ENCODE measurements at places on chromosomes 16 and 17.

DNA sequence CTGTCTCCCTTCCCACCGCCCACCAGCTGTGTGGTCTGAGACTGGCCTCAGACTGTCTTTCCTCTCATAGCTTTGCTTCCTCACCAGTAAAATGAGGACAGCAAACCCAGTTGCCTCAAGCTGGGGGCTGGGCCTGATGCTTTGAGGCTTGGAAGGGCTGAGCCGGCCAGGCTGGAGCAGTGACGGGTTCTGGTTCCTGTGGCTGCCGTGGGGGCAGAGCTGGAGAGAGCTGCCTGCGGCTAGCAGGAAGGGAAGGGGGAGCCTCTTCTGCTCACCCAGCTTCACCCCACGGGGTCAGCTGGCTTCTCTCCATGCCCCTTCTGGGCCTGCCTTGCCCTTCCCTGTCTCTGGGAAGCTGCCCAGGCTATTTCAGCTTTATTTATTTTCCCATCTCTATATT lies 23.7 kb downstream of the LASP1 start:
- DNase-seq = no peak

GRCh38 chr16:50812876-50813466 lies 71.1 kb downstream of the CYLD start:
- DNase-seq = no peak

DNA sequence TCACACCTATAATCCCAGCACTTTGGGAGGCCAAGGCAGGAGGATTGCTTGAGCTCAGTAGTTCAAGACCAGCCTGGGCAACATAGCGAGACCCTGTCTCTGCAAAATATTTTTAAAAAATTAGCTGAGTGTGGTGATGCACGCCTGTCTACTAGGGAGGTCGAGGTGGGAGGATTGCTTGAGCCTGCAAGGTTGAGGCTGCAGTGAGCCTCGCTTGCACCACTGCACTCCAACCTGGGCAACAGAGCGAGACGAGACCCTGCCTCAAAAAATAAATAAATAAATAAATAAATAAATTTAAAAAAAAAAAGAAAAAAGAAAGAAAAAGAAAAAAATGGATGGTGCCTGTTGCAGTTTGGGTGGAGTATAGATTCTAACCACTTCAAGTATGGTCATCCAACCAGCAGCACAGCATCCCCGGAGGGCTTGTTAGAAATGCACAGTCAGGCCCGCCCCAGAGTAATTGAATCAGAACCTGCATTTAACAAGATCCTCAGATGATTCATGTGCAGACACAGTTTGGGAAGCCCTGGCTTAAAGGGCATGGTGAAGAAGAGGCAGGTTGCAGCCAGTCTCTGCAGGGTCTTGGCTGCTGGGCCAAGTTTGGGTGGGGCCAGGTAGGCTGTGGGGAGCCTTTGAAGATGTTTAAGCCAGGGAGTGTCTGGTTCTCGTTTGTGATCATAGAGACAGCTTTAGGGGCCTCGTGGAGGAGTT lies 40.8 kb downstream of the MRC2 start:
- DNase-seq = no peak

DNA sequence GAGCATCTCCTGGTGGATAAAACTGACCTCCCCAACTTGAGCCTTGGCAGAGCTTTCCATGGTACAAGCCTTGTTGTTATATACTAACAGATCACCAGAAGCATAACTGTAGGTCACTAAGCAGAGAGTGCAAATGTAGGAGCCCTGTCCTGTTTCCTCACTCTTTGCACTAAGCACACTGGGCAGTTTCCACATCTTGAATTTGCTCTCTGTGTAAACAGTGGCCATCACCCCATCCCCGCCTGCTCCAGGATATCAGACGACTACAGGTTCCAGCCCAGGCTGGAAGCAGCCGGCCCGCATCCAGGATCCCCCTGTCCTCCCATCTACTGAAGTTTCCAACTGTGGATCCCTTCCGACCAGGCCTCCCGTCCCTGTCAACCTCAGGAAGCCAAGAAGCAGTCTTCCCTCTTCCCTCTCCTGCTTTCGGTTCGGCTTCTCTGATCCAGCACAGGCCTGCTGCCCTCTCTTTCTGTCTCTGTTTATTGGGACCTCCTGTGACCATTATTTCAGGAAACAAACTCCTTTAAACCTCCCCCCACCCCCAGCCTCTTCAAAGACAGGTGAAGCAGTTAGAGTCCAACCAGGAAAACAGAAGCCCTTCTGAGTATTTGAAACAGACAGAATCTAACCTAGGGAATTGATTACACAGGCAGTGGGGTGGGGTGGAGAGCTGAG lies 22.6 kb upstream of the CACNG4 start:
- DNase-seq = no peak

- no peak for DNase-seq
These were observed 23.5 kb upstream of the DHRS13 start for GRCh38 chr17:28926366-28926765.

DNA sequence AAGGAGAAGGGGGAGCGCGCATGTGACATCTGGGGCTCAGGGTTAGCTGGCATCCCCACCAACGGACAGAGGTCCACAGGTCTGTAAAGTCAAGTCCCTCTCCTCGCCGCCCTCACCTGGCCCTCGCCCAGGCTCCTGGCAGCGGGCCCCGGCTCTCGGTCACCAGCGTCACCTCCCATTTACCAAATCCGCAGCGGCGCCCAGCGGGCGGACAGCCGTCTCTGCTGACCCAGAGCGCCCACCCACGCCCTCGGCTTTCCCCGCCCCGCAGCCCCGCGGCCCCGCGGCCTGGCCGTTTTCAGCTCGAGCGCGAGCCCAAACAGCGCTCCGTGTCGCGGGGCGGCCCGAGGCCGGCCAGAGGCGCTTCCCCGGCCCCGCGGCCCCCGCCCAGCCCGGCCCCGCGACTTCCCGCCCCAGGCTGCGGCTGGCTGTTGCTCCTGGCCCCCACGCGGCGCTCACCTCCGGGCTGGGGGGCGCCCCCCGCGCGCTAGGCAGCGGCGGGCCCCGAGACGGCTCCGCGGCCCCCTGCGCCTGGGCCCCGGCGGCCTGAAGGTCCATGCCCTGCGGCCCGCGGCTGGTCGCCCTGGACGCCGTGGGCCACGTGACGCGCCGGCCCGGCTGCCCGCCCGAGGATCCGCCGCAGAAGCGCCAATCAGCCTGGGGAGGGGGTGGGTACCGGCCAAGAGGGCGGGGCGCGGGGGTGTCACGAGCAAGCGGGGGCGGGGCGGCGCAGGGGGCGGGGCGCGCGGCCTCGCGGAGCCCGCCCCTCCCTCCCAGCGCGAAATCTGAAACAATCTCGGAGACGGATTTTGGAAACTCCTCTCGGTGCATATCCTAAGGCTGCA lies at the start of gene COPRS:
COPRS (minus strand) TSS at position 603 of the 845 bp plus-strand sequence; CDS start at position 558, 45 bp downstream.
- peak; percentile 56 for DNase-seq

DNA sequence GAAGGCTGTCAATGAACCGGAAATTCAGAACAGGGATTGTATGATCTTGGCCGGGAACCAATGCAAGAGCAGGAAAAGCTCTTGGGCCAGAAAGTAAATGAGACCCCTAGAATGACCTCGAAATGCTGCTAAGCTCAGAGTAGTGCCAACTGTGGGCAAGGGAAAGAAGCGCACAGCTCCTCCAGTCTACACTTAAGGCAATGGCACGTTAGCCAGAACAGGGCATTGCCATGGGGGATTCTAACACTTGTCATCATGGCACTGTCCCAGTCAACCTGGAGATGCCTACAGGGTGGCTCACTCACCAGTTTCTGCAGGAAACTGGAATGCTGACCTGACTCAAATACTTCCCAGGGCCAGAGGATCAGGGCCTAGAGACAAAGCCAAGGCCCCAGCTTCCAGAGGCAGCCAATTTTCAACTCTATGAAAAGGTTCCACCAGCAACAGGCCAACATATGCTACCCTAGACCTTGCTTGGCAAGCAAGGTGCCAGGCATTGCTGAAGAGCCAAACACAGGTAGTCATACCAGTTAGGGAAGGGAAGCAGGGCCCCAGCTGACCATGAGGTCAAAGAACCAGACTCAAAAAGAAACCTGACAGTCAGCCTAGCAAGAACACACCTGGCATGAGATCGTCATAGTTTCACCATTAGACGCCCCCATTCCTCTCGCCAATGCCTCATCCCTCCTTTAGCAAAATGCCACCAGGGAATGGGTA lies 34.9 kb downstream of the ARHGAP17 start:
- no peak for DNase-seq

DNA sequence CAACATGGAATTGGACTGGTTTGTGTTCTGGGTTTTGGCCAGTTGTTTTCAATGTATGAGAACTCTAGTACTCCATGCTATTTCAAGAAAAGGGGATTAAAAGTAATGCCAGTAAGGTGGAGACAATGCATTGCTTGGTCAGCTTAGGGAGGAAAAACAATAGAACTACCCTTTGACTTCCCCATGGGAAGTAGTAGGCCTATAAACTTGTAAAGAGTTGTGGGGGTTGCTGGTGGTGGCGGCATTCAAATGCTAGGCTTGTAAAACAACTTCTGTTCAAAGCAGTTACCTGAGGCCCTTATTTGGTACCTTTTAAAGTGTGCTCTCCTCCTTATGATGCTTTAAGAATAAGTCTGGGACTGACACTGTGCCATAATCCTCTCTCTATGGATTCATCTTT lies 9.4 kb downstream of the MAP3K3 start:
- no peak for DNase-seq

- no peak for DNase-seq
These were observed 1.4 kb upstream of the ITGB3 start for GRCh38 chr17:47252209-47252608.

- no peak for DNase-seq
These were observed 145.2 kb downstream of the RBFOX3 start for GRCh38 chr17:79465681-79466025.

- no peak for DNase-seq
These were observed 117.2 kb downstream of the PRKCB start for GRCh38 chr16:23952971-23953300.

DNA sequence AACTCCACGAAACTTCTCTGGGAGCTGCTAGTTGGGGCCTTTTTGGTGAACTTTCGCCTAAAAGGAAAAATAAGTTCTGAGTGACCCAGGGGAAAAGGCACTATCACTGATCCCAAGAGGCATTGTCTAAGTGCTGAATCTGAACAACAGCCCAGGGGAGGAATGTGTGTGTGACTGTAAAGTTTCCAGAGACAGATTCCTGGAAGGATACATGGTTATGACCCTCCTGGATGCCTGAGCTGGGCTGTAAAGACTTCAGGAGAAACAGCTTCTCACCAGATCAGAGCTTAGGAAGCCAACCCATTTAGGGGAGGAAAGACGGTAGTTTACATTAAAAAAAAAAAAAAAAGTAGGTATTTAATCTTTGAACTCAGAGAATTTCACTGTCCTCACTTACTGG lies 20.2 kb downstream of the HIGD1B start:
- no peak for DNase-seq

- DNase-seq = no peak
These were observed 112.7 kb downstream of the ARHGAP44 start for GRCh38 chr17:12902046-12902445.

DNA sequence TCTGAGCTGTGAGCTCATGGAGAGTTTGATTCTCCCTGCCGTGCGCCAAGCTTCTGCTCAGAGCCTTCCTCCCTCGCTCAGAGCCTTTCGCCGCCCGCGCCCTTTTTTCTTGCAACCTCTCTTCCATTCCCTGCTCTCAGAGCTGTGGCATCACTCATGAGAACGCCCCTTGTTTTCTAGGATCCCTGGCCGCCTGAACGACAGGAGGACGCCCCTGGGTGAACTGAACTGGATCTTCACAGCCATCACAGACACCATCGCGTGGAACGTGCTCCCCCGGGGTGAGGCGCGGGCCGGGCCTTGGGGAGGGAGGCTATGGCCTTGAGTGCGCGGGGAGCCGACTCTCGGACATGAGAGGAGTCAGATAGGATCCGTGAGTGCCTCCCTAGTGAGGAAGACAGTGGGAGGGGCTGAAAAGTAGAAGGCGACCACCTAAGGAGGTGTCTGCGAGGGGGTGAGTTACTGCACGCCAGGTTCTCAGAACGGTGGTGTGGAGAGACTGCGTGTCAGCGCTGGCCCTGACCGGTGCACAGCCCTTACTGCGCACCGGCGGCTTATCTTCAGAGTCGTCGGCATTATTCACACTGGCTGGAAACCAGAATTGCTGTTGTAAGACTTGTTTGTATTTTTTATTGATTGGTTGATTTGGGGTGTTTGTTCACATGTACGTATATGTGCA lies 169.5 kb upstream of the CHMP6 start:
- no peak for DNase-seq

DNA sequence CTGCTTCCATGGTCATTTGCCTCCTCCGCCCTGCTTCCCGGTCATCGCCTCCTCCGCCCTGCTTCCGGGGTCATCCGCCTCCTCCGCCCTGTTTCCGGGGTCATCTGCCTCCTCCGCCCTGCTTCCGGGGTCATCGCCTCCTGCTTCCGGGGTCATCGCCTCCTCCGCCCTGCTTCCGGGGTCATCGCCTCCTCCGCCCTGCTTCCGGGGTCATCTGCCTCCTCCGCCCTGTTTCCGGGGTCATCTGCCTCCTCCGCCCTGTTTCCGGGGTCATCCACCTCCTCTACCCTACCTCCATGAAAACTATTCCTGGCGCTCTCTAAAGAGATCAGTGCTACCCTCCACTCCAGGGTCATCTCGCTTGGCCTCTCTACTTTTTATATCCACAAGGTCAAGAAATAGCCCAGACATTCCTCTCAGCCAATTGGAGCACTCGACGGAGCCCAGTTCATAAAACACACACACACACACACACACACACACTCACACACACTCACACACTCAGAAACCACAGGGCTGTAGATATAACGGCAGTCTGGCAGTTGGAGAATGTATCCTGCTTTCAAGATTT lies 44.8 kb downstream of the TRARG1 start:
- DNase-seq = no peak

- DNase-seq = no peak
These were observed 20.0 kb downstream of the MTHFSD start for GRCh38 chr16:86534779-86535615.

DNA sequence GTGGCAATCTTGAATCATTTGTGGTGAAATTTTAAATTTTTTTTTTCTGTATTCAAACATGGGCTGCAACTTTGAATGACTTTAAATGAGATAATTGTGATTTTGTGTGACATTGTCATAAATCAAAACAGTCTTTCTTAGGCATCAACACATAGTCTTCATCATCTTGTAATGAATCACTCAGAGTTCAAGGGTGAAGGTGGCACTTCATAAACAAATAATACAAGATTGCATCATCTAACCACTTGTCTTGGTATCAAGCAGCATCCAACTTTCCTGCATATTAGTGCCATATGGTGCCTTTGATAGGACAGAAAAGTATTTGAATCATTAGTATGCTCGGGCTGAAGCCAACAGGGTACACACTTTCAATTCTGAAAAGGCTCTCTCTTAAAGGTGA lies 392.4 kb upstream of the GOT2 start:
- DNase-seq = no peak

DNA sequence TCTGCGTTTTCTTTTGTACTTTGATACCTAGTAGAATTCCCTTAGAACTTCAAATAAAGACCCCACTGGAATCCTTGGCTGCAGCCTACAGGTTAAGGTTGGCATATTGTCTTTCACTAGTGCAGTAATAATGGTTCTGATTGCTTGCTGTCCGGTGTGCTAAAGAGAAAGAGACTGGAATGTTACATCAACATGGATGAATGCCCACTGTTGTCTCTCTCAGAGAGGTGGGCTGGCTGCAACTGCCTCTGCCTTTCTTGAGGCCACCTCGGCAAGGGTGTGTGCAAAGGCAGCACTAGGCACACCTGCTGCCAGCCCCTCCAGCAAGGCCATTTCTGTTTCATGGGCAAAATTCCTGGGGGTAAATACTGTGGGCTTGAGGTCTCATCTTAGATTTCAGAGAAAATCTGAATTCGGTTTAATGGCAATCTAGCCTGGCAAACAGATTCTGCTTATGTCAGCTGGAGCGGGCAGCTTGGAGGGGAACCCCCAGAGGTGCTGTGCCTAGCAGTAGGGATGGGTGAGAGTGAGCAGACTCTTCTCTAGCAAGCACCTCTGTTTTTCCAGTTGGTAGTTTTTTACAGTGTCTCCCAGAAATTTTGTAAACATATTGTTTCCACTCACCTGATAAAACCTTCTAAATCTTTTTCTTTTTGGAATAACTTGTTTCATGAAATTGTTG lies 54.0 kb downstream of the MRTFB start:
- DNase-seq = no peak

Data from stimulated activated CD4-positive, alpha-beta T cell treated with anti-CD3 and anti-CD28 coated beads, Interleukin-1b, Interleukin-23, amount 100 ng/mL, for 1 hour (primary cell).